ENCODE measurements at places on chromosomes 5 and 9.

- no peak for DNase-seq
These were observed 10.7 kb downstream of the LYSMD3 start for GRCh38 chr5:90518661-90519060.

GRCh38 chr5:104345222-104346016, 782.8 kb upstream of the NUDT12 start:
- DNase-seq: peak; percentile 12

- no peak for DNase-seq
These were observed 495.4 kb downstream of the MAT2B start for GRCh38 chr5:164000819-164001218.

DNA sequence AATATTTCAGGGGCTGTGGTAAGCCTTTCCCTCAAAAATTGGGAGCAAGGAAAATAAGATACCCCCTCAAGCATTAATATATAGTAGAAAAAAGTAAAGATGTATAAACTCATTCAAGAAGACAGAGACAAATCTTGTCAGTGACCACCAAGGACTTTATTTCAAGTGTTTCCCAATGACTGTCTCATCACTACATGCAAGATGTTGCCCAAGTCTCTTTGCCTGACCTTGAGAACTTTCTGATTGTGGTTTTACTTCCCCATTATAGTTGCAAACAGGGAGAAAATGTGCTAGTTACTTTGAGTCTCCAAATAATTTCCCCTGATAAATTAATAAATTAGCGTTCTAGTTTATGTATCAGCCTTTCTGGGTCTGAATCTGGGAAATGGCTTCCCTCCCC, 4.0 kb upstream of the SLC46A2 start:
- no peak for DNase-seq

GRCh38 chr5:1936413-1936812, 53.7 kb upstream of the IRX4 start:
- no peak for DNase-seq

- DNase-seq: no peak
These were observed 13.9 kb downstream of the FGF18 start for GRCh38 chr5:171433352-171433698.

- no peak for DNase-seq
These were observed 2.9 kb upstream of the SLC4A9 start for GRCh38 chr5:140356853-140357725.

GRCh38 chr5:76942581-76942980, 10.3 kb upstream of the CRHBP start:
- no peak for DNase-seq

DNA sequence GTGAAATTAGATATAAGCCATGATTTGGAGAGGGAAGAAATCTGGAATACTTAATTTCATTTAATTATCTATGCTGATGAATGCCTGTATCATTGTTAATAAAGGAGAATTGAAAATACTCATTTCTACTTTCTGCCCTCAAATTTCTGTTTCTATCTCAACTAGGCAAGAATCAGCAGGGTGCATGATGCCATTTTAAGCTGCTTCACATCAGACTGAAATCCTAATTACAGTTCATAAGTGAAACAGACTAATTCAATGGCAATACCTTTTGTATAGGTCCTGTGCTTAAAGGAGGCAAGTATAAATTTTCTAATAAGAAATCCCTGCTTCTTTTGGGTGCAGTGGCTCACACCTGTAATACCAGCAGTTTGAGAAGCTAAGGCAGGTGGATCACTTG, 22.3 kb upstream of the TAL2 start:
- no peak for DNase-seq

GRCh38 chr9:20649381-20649780, 27.1 kb upstream of the MLLT3 start:
- DNase-seq: peak; percentile 73

DNA sequence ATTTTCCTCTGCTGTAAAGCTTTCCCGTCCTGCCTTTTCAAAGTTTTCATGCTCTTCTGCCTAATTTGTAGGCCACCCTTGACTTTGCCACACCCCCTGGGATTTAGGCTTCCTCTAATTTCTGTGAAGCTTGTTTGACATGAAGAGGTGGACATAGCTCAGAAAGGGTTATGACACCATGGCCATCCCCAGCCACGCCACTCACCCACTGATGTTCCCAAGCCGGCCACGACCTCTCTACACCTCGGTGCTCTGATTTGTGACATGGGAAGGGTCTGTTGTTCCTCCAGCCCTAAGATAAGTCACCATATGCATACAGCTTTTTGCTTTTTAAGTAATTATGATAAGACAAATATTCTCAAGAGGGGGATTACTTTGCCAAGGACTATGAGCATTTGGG, 139.5 kb downstream of the BARX1 start:
- no peak for DNase-seq

DNA sequence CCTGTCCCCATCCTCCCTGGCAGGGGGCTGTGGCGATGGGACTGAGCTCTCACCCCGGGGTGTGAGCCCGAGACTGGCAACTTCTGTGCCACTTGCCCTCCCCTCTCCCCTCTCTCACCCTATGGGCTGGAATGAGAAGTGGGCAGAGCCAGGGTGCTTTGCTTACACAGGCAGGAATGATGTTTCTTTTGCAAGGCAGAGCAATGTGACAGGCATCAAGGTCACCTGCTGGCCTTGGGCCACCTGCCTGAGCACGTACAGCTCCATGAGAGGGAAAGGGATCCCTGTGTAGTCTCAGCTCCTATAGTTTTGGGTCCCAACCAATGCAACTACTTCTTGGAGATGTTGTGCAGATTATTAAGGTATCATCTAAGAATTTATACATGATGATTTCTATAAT, 252.8 kb upstream of the DAP start:
- no peak for DNase-seq

DNA sequence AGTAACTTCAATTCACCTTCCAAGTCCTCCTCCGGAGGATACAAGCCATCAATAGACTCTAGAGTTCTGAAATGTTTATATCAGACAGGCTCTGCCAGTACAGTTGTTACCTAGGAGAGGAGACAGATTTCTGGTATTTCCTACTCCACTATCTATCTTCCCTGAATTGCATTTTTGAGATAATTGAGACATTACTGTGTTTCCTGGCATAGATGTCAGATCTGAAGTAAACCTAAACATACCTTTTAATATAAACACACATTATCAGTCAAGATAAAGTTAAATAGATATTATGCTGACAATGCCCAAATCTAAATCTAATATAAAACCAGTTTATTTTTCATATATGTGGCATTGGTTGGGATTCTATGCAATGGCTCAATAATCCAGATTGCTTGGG, 8.2 kb upstream of the TYRP1 start:
- peak; percentile 14 for DNase-seq

GRCh38 chr5:175516933-175517823, 38.8 kb downstream of the SFXN1 start:
- DNase-seq: no peak

DNA sequence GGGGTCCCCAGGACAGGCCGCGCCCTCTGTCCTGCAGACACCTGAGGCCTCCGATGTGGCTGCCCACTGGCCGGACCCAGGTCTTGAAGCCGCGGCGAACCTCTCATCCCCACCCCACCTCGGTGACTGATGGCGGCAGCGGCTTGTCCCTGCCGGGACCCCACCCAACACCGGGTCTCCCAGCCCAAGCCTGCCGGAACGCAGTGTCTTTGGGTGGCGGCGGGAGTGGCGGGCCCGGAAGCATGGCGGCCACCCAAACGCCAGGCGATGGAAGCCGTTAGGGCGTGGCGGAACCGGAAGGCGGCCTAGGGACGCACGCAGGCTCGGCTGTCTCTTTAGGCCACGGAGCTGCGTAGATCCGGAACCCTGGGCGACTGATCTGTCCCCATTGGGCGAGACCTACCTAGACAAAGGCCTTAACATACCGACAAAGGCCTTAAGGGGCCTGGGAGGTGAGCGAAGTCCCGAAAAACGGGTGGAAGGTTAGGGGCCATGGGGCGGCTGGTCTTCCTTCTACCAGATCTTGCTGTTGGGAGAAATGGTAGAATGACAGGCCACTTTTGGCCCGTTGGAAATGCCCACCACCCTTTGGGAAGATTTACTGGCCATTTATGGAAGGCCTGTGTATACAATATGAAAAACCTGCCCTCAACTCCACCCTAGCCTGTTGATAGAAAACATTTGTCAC, 94.6 kb upstream of the SMC2 start:
- no peak for DNase-seq

DNA sequence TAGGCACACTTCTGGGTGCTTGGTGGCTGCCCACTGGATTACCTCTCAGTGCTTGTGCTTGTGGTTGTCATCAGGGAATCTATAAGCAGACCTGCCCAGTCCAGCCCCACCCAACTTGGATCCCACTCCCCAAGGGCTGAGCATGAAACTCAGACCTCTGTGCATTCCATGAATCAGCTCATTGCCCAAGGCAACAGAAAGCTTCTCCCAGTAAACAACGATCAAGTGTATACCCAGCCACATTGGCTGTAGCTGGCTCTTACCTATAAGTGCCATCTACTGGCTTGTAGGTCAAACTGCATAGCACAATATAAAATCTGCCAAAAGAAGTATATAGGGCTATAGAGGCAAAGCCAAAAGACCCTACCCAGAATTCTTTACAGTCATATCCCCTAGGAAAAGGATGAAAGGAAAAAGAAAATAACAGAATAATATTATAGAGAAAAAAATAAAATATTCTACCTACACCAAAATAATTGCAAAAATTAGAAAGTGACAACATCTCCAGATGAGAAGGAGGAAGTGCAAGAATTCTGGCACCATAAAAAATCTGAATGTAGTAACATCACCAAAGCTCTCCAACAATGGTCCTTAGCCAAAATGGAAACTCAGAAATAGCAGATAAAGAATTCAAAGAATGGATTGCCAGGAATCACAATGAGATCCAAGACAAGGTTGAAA, 321.0 kb upstream of the TRPC7 start:
- peak; percentile 29 for DNase-seq

- DNase-seq: no peak
These were observed 8.1 kb upstream of the PRR7 start for GRCh38 chr5:177438468-177438867.

DNA sequence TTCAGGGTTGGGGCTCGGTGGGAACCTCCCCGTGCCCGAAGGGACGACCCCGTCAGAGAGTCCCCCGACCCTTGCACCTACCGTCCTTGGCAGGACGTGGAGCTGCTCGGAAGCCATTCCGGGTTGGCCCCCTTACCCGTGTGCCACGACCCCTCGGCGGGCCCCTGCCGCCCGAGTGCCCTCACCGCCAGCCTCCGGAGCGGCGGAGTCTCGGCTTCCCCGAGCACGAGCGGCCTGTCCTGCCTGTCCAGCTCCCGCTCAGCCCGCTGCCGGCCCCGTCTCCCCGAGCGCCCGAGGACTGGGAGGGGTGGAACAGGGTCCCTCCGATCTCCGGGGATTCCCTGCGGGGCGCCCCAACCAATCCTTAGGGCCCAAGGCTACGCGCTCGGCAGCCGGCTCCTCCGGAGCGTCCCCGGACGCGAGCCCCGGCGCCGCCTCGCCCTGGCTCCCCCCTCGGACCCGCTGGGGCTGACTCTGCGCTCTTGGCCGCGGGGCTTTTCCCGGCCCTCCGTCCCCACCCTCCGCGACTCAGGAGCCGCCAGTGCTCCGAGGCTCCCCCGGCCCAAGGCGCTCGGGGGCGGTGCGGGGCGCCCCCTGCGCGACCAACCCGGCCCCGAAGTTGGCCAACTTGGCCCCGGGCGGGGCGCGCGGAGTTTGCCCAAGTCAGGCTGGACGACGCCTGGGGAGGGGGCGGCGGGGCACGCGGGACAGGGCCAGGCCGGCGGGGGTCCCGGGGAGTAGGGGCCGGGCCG, 654 bp downstream of the ADAMTS2 start:
- DNase-seq: peak; percentile 23

DNA sequence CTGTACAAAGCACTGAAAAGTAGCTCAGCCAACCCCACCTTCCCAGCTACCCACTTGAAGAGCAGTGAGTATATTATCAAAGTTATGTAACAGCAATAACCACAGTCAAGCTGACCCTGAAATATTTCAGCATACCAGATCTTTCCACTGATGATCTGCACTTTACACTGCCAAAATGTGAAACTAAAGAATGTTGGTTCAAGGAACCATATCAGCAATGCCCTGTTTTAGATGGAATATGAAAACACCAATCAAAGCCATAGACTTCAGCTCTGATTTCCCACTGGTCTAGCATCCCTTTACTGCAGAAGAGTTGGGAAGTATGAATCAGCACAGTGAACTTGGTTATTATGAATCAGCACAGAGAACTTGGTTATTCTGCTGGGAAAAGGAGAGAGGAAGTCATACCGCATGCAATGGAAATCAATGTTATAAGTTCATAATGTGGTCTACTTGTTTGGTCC, 20.0 kb downstream of the CEMIP2 start:
- peak; percentile 90 for DNase-seq

GRCh38 chr5:31469886-31470285, 62.0 kb downstream of the DROSHA start:
- DNase-seq: no peak

DNA sequence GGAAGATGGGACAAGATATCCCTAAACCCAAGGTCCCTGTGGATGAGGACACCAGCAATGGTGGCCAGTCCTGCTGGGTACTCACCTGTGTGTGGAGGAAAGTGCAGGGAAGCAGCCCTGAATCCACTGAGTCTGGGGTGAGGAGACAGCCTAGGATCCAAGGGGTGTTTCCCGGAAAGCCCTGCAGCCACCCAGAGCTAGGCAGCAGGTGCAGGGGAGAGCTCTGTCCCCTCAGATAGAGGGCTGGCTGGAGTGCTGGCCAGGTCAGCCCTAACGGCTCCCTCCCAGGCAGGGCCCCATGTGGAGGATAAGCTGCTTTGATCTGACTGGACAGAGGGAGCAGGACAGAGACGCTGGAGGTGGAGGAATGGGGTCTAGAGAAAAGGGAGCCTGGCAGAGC, 344.7 kb upstream of the IRX4 start:
- no peak for DNase-seq

GRCh38 chr9:107906074-107906473, 416.5 kb upstream of the KLF4 start:
- DNase-seq: no peak

- DNase-seq: peak; percentile 38
These were observed 3.7 kb downstream of the CLTA start for GRCh38 chr9:36194326-36195000.

- DNase-seq: no peak
These were observed 54.3 kb downstream of the ANKRD55 start for GRCh38 chr5:56178823-56179222.

DNA sequence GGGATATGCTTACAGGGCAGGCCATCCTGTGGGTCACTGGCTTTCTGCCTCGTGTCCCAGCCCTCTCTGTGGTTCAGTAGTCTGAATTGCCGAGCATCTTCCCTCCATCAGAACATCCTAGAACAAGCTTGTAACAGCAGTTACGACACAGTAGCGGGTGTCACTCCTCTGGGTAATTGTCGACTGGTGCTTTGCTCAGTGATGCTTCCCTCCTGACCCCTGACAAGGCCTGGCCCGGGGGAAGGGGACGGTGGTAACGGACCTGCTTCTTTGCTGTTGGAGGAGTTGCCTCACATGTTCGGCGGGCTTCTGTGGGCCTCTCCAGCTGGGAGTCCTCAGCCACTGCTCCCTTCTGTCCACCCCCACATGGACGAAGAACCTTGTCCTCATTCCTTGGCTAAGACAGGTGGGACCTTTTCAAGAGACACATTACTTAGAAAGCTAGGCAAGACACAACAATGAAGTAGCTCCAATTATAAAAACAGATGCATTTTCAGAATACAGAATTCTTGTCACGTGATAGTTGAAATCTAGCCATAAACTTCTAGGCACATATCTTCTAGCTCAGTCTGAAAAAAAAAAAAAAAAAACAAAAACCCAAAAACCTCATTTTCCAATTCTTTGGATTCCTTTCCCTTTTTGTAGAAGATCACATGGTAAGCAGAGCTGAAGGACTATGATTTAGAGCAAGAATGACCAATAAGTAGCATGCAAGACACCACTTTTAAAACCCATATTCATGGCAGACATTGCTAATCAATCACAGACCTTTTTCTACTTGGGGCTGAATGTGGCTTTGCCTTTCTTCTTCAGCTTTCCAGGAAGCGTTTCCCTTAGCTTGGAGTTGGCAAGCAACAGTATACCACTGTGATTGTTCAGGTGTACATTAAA, 25.0 kb downstream of the HMCN2 start:
- no peak for DNase-seq
